ENCODE measurements at places on chromosomes 7 and 10.
A peak's percentile ranks its signal among the peaks of the same experiment; 100 is the strongest.

DNA sequence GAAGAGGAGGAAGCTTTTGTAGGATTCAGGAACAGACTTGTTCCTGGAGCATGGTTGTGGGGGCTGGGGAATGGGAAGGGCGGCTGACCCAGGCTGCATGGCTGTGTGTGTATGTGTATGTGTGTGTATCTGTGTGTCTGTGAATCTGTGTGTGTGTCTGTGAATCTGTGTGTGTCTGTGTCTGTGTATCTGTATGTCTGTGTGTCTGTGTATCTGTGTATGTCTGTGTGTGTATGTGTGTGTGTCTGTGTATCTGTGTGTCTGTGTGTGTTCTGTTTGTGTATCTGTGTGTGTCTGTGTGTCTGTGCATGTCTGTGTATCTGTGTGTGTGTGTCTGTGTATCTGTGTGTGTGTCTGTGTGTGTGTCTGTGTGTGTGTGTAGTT lies 6.6 kb upstream of the STX1A start:
- no peak for ATAC-seq

GRCh38 chr7:158422887-158423560 lies 164.6 kb downstream of the PTPRN2 start:
- ATAC-seq, result peak; percentile 57

GRCh38 chr10:96675846-96676245 lies 44.5 kb downstream of the PIK3AP1 start:
- no peak for ATAC-seq

GRCh38 chr10:72328829-72329204 lies 25.9 kb downstream of the DNAJB12 start:
- ATAC-seq, result peak; percentile 40

DNA sequence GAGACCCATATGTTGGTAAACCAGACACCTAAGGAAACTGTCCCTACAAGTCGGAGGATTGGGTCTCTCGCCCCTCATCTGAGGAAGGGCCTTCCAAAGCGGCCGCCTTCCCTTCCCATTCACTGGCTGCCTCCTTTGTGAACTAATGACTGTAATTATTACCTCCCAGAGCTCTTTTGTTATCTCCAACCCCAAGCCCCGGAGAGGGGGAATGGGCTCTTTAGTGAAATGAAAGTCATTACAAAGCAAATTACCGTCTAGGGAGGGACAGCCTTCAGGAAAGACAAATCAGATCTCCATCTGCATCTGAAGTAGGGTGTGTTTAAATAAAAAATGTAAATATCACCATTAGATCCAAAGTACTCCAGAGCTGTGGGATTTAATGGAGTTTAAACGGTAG lies 2.6 kb upstream of the GAD2 start:
- no peak for ATAC-seq

DNA sequence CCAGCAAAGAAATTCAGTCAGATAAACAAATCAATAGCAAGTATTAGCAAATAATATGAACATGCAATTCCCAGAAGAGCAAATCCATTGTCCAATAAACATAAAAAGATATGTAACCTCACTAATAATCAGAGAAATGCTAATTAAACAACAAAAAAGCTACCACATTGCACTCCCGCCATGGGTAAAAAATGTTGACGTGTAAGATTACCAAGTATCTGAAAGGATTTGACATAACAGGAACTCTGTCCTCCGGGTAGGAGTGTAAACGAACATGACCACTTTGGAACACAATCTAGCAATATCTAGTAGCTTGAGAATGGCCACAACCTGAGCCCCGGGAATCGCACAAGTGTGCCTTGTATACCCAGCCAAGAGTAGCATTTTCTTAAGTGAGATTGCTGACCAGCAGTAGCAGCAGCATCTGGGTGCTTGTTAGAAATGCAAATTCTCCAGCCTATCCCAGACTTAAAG lies 31.6 kb downstream of the DYDC1 start:
- ATAC-seq, result no peak

DNA sequence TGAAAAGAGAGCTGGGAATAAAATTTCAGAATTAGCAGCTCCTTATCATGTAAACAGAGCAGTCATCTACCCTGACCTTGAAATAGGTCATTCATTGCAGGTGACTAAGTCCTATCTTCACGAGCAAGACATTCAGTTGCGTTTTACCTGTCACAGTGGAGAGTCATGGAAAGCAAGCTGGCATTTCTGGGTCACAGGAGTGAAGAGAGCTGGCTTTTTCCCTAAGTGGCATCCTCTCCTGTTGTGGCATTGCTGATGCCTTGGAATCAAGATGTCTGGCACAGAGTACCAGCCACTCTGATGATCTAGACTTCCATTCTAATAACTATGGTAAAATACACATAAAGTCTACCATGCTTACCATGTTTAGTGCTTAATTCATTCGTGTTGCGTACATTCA lies 70.8 kb downstream of the SCRN1 start:
- no peak for ATAC-seq

DNA sequence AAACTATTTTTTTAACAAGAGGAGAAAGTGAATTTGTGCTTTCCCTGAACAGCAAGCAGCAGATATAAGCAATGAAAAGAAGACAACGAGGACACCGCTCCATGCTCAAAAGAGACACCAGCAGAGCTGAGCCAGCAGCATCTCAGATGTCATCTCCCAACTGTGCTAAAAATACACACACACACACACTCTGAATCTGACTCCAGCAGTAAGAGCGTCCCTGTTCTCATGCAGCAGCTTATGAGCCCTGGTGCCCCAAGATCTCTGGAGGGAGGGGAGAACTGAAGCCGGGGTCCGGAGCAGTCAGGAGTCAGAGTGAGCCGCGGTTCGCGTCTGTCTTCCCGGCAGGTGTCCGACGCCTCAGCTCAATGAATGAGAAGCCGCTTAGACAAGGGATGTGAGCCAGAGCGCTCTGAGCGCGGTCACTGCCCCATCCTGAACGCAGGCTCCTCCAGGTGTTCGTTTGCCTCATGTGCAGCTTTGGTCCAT lies 49.2 kb downstream of the SVIL start:
- ATAC-seq, result no peak

- no peak for ATAC-seq
Measured at GRCh38 chr10:79189181-79189580, 120.4 kb downstream of the ZMIZ1 start.

DNA sequence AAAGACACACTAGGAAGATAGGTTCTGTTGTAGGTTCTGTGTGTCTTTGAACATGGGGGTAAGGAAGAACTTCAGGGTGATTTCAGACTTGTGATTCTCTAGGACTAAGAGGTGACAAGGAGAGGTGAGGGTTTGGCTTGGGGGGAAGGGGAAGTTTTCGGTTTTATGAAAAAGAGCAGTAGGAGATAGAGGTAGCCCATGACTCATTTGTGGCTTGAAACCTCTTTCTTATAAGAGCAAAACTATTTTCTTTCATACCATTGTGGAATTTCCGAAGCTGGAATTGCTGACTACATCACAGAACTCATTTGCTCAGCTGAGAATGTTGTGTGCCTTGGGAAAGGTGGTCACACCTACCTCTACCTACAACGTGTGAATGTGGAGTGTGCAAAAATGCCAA lies 39.6 kb upstream of the IKZF1 start:
- no peak for ATAC-seq

- no peak for ATAC-seq
Measured at GRCh38 chr10:29841724-29842649, 207.2 kb upstream of the SVIL start.

GRCh38 chr7:14936554-14936953 lies 34.0 kb upstream of the DGKB start:
- ATAC-seq, result no peak

DNA sequence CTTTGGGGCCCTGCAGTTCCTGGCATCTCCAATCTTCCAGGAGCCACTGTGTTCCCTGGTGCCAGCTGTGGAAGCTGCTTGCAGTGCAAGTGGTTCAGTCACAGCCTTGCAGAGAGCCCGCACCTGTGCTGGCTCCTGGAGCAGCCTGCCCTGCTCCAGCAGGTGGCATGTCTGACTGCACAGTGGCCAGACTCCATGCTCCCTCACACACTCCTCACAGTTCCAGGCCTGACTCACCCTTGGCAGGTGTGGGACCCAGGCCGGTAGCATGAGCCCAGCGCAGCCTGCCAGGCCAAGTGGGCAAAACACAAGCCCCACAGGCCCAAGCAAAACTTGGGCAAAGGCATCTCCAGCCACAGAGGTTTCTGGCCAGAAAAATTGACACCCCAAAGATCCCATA lies 33.6 kb upstream of the RELN start:
- ATAC-seq, result peak; percentile 42

- no peak for ATAC-seq
Measured at GRCh38 chr7:45665172-45665571, 91.0 kb downstream of the ADCY1 start.

DNA sequence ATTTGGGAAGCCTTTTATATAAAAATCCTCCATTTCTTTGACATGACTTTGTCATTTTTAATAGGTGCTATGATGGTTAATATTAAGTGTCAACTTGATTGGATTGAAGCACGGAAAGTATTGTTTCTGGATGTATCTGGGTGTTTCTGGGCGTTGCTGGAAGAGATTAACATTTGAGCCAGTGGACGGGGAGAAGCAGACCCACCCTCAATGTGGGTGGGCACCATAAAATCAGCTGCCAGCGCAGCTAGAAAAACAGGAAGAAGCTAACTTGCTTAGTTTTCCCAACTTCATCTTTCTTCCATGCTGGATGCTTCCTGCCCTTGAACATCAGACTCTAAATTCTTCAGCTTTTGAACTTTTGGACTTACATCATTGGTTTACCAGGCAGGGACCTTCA lies 1003.0 kb downstream of the SORCS3 start:
- no peak for ATAC-seq

GRCh38 chr10:34171957-34172527 lies 643.1 kb downstream of the PARD3 start:
- ATAC-seq, result no peak

DNA sequence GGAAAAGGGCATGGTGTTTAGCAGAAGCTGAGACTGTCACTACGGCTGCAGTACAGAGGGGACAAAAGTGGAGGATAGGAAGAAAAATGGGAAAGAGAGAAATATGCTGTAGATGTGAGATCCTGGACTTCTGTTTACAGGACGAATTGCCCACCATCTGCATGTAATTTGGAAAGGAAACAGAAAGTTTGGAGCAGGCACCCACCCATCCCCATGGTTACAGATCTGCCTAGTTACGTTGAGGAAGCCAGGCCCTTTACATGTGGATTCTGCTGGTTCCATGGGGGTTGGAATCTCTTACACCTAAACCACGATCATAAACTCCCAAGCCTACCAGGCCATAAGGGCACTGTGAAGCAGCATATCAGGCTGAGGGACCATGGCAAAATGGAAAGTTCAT lies 84.3 kb downstream of the WDFY4 start:
- ATAC-seq, result no peak

GRCh38 chr7:71937840-71938371 lies 474.2 kb downstream of the CALN1 start:
- ATAC-seq, result no peak

- ATAC-seq, result no peak
Measured at GRCh38 chr7:23380961-23381360, 81.8 kb downstream of the MALSU1 start.

DNA sequence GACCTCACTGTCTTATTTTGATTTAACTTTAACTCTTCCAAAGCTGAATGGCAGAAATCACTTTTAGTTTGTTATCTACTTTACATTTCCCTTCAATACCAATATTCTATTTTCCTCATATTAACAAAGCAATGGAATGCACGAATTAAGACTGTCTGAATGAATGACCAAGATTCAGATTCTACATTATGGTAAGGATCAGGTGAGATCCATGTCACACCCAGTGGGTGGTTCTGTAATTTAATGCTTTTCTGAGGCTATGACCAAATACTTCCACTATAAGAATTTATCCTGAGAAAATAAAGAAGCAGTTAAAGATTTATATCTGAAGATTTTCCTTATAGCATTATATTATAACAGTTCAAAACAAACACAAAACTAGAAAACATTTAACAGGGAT lies 90.2 kb upstream of the NUPR2 start:
- no peak for ATAC-seq

DNA sequence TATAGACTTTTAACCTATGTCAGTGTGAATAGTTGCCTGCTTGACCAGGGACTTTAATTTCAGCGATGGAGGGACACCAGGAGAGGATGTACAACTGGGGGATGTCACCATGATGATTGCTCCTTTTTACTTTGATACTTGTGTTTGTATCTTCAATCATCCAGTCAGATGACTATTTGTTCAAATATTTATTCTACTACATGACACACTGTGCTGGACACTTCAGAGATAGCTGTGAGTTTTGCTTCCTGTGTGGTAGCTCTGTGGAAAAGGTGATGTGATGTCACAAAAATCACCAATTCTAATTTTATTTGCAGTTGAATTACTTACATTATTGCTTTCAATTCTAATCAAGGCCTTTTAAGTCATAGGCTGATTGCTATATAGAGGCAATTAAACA lies 62.7 kb upstream of the CREB5 start:
- ATAC-seq, result no peak

- no peak for ATAC-seq
Measured at GRCh38 chr10:116253716-116254115, 19.3 kb downstream of the GFRA1 start.

GRCh38 chr7:40475681-40475982 lies 340.8 kb downstream of the SUGCT start:
- peak; percentile 9 for ATAC-seq

GRCh38 chr7:68155676-68156075 lies 1159.0 kb downstream of the TYW1 start:
- no peak for ATAC-seq

- ATAC-seq, result no peak
Measured at GRCh38 chr10:107487284-107487683, 322.8 kb upstream of the SORCS1 start.

GRCh38 chr7:158829021-158829341 lies 328 bp downstream of the ESYT2 start:
- peak; percentile 82 for ATAC-seq

GRCh38 chr10:132580617-132581016 lies 43.0 kb downstream of the INPP5A start:
- no peak for ATAC-seq

DNA sequence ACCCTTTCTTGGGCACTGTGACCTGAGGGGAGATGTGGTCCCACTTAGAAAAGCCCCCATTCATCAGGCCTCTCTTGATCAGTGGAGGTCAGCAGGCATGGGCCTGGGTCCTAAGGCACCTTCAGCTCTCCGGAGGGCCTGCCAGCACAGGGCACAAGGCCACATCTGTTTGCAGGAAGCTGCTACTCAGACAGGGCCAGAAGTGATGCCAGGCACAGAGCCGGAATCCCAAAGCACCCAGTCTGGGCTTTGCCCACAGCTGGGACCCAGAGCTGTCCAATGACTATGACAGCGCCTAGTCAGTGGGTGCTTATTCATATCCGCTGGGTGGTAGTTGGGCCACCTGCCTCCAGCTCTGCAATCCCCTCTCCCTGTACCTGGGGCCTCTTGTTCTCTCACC lies 63.2 kb upstream of the ELN start:
- ATAC-seq, result no peak

- ATAC-seq, result no peak
Measured at GRCh38 chr10:130041451-130042371, 68.9 kb downstream of the C10orf143 start.

DNA sequence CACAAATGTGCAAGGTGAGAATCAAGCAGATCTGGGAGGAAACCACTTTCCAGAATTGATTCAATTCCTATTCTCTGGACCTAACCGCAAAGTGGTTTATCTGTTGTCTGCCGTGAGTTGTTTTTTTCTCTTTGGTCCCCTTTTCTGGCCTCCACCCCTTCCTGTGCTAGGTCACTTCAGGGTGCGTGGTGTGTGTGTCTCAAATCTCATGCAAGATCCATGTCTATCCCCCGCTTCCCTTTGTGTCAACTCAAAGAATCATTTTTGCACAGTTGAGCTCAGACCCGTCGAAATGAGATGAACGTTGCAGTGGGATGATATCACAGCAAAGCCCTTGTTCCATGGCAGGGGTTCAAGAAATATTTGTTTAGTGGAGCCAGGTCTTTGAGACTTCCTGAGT lies 184.5 kb downstream of the GATA3 start:
- ATAC-seq, result no peak

GRCh38 chr10:33155720-33156638 lies 178.5 kb downstream of the NRP1 start:
- peak; percentile 64 for ATAC-seq

Measured in stimulated activated memory B cell treated with anti-CD40 and anti-IgM and Interleukin-4, amounts not matched to agents 10 μg/mL and 1 μg/mL and 100 μg/mL, for 72 hours (primary cell).